ENCODE measurements at places on chromosomes 7 and 10.

GRCh38 chr7:103996639-103997038 lies 7.2 kb upstream of the RELN start:
- DNase-seq = no peak

- DNase-seq = peak; percentile 28
These were observed 72.5 kb downstream of the C10orf90 start for GRCh38 chr10:126598009-126598408.

DNA sequence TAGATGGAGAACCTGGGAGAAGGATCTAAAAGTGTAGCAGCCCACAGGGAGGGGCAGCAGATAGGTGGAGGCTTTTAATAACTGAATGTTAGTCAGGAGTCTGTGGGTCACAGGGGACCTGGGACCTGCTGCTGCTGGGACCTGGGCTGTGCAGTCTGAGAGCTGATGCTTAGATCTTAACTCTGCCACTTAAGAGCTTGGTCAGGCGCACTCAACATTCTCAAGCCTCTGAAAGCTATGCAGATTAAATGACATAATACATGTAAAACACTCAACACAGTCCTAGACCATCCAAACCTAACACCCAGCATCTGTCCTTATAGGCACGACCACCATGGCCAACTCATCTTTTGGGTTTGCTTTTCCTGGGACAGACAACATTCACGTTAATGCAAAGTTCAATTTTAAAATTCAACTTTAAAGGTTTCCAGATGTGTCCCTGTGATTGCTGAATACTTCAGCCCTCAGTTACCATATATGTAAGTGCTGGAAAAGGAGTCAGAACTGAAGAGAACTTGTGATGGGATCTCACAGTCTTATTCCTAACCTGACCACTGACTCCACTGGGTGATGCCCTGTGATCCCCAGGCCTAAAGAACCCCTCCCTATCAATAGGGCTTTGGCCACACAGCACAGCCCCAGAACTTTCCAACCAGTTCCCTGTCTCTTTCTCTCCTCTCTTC lies 321.0 kb downstream of the PLXNA4 start:
- no peak for DNase-seq

DNA sequence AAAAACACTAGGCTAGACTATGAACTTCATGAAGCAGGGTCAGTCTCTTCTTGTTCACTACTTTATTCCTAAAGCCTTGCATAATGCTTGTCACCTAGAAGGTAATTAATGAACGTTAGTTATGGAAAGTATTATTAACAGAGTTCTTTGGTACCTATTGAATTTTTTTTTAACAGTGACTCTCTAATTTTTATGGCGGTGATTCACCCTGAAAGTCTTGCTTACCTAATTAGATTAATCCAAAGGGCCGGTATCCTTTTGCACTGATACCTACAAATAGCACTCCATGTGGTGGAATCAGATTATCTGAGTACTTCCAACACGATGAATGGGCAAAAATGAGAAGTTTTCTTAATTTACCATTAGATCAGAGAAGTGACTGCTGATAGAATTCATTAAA lies 31.7 kb downstream of the STAM start:
- DNase-seq = no peak

DNA sequence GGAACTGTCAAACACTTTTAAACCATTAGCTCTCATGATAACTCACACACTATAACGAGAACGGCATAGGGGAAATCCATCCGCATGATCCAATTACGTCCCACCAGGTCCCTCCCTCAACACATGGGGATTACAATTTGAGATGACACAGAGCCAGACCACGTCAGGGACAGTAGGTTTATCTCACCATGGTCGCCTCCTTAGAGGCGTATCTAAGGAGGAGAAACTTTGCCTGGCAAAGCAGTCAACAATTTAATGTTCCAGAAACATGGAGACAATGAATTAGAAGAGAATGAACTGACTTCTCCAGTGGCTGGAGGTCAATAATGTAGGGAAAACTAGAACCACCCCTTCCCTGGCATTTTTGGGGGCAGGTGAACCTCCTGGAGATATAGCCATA lies 488.4 kb upstream of the AUTS2 start:
- no peak for DNase-seq

DNA sequence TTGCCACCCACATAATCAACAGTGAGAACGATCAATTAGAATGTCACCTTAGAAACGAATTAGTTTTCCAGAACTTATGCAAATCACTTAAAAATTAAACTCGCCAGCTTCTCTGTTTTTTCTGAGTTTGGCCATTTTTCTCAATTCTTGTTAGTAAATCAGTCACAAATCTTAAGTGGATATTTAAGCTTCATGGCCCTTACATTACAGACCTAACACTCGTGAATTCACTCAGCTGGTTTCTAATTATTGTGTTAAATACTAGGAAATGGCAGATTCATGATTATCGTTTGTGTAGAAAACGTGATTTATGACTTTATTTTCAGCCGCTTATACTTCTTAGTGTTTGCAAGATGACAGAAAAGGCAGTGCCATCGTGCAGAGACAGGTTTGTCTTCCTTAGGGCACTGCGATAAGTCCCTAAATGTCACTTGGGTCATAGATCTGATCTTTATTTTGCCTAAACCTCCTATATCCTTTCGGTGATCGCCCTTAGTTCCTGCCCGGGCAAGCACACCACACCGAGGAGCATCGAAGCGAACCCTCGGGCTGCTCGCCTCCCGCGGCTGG lies 587 bp upstream of the CELF2 start:
- DNase-seq = peak; percentile 50

- no peak for DNase-seq
These were observed 28.1 kb upstream of the NEUROD6 start for GRCh38 chr7:31368620-31369019.

DNA sequence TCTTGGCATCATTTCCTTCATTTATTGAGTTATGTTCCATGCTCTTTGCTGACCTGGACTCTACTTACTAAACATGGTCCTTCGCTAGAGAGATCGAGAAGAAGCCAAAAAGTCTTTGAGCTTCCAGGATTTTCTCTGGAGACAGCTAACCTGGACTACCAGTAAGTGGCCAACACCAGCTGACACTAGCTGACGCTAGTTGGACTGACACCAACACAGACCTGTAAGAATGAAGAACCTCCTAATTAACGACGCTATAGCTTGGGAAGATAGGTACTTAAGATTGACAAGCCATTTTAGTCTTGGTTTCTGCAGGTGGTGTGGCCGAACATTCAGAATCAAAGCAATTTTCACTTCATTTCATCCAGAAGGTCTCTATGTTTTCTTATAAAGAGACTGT lies 66.4 kb downstream of the GALNT17 start:
- DNase-seq = peak; percentile 67

DNA sequence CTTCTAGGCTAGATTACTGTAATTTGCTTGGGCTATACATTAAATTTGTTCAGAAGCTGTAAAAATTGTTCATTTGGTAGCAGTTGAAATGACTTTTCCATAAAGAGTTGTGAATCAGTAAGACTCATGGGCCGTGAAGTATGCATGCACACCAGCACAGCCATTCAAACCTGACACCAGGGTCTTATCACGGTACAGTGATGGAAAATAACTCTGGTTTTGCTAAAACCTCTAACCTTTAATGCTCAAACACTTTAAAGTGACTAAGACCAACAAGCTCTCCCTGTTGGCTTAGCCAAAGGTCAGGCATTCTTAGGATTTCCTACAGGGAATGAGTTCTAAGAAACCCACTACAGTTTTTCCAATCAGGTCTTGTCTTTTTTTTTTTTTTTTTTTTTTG lies 11.5 kb downstream of the ARL3 start:
- no peak for DNase-seq

GRCh38 chr10:75600833-75601232 lies 169.4 kb downstream of the LRMDA start:
- DNase-seq = no peak

DNA sequence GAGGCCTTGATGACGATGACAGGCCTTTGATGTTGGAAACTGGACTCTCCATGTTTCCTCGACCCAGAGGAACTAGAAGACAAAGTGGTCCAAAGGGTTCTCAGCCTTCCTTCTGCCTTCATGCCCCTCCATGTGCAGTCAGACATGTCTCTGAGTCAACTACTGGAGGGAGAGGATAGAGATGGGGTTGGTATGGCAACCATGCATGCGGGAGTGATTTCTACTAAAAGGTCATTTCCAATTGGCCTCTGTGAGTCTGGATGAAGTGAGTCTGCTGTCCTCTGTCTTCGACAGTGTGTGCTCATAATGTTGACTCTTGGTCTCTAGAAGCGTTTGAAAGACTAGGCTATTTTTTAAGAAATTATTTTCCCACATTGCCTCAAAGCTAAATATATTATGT lies 29.2 kb downstream of the STK17A start:
- no peak for DNase-seq

- peak; percentile 7 for DNase-seq
These were observed 191.5 kb downstream of the PHTF2 start for GRCh38 chr7:77989981-77990566.

DNA sequence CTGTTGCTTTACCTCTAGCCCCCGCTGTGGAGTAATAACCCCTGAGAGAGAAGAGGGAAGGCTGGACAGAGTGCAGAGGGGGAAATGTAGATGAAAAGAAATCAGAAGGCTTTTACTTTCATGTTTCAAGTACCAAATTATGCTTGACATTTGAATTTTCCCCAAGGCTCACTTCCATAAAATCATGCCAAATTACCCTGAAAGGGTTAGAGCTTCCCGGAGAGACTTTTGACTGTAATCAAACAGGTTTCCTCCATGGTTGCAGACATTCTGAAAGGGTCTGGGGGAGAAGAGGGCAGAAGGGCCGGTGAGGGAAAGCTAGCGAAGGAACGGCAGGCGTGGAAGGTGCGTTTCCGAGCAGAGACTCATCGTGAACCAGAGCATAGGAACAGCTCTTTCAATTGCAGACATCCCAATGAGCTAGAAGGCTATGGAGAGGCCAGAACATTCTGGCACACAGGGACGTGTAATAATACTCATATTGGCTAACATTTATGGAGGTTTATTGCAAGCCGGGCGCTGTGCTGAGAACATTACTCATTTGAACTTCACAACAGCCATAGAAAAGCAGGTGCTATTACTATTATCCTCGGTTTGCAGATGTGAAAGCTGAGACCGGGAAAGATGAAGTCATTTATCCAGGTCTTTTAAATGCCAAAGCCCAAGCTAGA lies 620.8 kb upstream of the AUTS2 start:
- DNase-seq = no peak

Data from cerebellar cortex (tissue), 1 donor.